Common myeloid progenitor, CD34-positive (primary cell): ENCODE measurements at places on chromosomes 13 and 19.

GRCh38 chr13:51846756-51847155 lies 1.8 kb upstream of the TMEM272 start:
- no peak for DNase-seq

- peak; percentile 66 for DNase-seq
These were observed 8.3 kb upstream of the CRX start for GRCh38 chr19:47813304-47813994.

GRCh38 chr13:76198568-76199163 lies 562.5 kb downstream of the LMO7 start:
- no peak for DNase-seq

DNA sequence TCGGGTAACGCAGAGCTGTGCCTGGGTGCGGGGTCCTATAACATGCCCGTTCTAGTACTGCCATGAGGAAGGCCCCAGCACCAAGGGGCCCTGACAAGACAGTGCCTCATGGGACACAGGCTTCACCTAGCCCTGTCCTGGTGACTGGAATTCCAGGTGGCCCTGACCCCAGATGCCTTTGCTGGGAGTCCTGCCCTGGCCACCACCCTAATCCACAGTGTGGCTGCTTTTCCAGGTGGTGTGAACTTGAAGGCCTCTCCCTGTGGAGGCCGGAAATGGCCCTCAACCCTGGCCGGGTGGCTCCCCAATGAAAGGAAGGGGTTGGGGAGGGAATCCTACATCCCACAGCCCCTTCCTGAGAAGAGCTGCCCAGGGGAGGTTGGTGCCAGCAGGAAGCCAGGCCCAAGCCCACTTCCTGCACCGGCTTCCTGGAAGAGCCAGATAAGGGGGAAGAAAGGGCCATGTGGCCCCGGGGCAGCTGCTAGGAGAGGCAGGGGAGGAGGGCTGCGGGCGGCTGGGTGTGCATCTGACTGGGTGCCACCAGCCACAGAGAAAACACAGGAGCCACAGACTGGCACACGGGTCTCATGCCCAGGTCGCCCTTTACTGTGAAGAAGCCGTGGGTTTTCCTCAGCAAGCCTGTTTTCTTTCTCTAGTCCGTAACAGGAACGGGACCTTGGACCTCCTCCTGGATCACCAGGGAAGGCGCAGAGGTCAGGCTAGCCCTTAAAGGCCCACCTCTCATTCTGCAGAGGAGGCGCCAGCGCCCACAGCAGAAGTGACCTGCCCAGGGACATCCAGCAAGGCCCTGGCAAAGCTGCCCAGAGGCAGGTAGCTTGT lies 4.7 kb downstream of the LSM4 start:
- DNase-seq: peak; percentile 85

DNA sequence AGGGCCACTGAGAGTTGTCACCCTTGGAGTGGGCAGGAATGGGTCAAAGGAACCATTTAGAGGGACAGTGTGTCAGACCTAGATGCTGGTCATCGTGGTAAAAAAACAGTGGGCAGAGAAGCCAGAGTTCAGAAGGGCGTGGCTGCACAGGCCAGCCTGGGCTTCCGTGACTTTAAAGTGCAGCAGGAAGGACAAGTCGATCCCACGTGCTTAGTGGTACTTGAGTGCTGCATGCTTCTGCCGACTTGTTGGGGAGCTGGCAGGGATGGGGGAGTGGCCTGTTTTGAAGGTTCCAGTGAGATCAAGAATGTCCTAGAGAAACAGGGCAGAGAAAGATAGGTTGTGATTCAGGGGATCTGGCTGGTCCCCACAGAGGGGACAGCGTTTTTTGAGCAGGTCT lies 17.0 kb downstream of the LYL1 start:
- no peak for DNase-seq

DNA sequence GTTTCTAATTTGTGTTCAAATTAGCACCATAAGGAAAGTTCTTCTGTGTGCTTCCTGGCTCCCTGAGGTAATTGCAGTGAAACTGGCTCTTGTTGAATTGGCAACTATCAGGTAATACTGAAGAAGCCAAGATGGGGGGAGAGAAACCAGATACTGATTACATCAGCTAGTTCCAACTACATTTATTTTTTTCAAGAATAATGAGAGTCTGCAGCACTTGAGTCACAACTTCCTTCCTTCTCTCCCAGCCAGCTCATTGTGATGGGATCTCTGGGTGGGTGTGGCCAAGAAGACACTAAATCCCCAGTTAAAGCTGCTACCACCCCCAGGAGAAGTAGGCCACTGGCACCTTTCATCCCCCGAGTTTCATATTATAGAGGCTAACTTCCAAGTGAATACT lies 100.7 kb upstream of the RXFP2 start:
- DNase-seq: no peak

- DNase-seq: no peak
These were observed 8.9 kb upstream of the VSTM2B start for GRCh38 chr19:29516821-29517395.

GRCh38 chr13:88676016-88676415 lies 1004.8 kb downstream of the SLITRK5 start:
- DNase-seq: no peak

GRCh38 chr13:37576601-37577000 lies 22.0 kb downstream of the POSTN start:
- DNase-seq: no peak

DNA sequence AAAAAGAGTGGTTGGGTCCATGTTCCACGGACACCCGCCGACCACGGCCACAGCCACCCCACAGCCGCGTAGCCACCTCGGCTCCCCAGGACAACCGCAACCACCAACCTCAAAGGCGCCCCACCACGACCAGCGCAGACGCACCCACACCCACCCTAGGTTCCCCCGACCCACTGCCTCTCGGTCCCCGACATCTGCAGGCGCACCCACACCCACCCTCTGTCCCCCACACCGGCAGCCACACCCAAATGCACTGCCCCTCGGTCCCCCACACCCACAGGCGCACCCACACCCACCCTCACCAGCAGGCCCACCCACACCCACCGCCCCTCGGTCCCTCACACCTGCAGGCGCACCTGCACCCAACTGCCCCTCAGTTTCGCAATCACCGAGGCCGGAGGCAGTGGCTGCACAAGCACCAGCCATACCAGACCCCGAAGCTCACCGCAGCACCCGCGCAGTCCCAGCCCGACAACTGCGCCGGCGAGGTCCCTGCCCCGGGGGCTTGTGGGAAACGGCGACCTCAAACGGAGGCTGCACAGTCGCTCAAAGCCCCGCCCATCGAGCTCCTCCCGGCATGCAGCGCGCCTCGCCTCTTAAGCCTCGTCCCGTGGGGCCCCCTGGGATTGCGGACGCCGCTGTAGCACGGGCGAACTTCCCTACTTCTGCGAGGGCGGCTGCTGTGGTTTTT lies 18.3 kb downstream of the ZNF77 start:
- DNase-seq: no peak

- no peak for DNase-seq
These were observed 807.7 kb upstream of the GPC6 start for GRCh38 chr13:92418818-92419412.

DNA sequence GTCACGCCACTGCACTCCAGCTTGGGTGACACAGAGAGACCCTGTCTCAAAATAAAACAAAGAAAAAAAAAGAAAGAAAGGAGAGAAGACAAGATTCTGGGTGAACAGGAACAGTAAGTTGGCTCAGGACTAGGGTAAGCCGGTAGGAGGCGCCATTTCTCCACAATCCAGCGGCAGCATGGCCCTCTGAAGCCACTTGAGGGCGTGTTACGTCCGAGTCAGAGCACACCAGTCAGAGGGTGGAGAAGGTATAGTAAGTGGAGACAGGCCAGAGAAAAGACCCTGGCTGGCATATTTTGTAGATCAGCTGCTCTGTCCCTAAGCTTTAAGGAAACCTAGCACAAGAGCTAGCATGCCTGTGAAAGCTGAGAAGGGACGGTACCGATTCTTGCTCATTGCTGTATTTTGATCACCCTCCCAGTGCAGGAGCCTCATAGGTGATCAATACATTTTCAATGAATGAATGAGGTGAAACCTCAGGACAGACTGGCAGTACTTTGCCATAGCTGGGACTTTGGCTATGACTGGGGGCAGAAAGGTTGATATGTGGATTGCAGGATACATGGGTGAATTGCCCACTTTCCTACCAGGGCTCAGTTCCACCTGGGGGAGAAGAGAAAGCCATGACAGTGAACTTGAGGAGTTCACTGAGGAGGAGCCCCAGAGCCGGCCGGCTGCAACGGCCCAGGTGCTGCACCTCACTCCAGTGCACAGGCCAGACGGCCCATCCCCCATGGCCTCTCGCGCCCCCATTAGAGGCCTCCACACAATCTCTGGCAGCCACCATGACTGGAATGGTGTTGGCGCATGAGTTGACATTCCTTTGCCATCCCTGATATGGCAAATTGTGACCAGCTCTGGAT lies 23.5 kb downstream of the POU2F2 start:
- DNase-seq: peak; percentile 89

DNA sequence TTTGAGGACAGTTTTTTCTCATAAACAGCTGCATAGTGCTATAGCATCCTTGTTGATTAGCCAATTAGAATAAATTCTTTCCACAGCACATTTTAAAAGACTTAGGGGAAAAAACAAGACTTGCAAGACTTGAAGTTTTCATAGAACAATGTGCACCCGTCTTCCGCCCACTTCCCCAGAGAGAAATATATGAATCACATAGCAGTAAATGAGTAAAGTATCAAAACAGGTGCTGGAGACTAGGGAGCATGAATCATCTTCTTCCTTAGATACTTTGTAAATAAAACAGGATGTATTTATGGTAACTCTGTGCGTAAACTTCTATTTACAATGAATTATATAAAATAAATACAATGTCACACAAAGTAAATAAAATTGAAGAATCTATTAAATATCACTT lies 75.1 kb downstream of the COL4A2 start:
- DNase-seq: no peak

DNA sequence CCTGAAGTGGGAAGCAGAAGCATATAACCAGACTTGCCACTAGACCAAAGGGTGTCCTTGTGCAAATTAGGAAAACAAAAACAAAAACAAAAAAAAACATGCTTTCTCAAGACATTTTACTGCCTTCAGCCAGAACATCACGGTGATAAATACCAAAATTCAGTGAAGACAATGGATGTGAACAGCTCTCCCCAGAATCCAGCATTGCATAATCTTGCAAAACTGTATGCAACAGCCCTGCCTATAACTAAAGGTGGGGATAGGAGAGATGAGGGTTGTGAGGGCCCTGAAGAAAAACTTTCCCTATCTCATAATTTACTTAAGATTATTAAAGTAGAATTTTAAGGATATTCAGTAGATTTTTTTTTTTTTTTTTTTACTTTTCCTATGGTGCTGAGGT lies 24.9 kb upstream of the NDFIP2 start:
- DNase-seq: no peak

GRCh38 chr19:7558667-7559066 lies 23.1 kb downstream of the PNPLA6 start:
- no peak for DNase-seq

DNA sequence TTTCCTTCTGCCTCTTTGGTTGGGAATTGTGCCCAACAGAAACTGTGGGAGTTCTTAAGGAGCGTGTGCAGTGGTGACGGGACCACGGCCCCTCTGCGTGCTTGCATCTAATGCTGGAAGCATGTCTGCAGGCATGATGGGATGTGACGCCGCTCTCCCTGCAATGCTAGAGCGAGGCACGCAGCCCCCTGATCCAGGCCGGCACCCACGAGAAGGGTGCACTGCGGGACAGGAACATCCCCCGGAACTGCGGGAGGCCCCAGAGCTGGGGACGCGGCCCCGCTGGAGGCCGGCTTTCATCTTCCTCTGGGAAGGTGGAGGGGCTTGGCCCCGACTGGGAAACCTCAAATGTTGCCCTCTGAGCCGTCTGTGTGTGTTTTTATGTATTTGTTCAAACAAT lies 32.7 kb downstream of the TMEM255B start:
- DNase-seq: no peak

DNA sequence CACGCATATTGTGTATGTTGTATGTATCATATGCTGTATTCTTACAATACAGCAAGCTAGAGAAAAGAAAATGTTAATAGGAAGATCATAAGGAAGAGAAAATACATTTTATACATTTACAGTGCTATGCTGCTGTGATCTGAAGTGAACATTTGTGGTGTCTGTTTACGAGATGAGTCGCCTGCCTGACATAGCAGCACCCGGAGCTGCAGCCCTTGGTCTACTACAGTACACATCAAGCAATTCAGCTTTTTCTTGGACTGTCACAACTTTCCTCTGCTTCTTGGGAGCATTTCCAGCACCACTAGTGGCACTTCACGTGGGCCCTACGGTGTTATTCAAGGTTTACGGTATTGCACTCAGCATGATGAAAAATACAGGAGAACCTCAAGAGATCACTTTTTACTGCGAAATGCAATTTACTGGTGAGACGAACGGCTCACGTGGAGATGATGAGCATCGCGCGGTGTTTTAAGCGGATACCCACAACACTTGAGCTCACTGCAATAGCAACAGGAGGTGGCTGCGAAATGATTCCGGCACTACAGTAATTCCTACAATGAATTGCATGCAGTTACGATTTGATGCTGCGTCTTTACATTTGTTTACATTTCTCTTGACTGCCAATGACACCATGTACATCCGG lies 308.4 kb downstream of the FGF9 start:
- DNase-seq: no peak

DNA sequence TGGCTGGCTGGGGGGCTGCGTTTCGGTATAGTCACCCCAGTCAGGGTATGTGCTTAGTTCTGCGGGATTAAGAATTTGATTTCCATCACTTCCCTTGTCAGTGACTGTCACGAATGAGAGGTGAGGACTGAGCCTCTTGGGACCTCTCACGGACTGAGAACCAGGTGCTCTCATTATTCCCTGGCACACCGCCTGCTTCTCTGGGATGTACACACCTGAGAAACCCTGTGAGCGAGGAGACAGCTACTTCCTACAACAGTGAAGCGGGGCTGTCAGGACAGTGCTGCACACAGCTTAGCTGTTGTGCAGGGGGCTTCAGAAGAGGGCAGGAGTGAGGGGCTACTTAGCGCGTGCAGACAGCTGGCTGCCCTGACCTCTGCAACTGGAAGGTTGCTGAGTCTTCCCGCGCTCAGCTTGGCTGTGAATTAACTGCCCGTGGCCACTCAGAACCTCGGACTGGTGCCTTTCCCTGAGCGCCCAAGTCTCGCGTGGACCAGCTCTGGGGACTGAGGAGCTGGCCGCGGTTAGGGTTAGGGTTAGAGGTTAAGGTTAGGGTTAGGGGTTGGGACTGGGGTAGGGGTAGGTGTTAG lies 65.3 kb upstream of the MCF2L start:
- DNase-seq: no peak

- no peak for DNase-seq
These were observed 523.1 kb downstream of the DCT start for GRCh38 chr13:93956426-93956825.

DNA sequence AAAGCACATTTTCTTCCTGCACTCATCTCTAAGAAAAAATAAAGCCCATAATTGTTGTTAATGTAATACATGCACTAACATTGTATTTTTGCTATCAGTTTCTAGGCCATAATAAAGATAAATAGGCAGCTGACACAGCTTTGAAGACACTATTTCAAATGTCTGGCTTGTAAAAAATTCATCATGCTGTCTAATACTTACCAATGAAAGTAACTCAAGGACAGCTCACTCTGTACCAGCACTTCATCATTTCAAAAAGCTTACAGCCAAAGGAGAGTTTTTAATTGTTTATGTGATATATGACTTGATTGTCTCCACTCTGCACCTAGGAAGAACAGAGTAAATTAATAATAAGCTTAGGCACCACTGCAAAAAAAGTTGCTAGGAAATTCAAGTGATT lies 1423.3 kb upstream of the PCDH20 start:
- DNase-seq: no peak
